ENCODE measurements at places on chromosomes 3 and 15. TPM values are rescaled to one million over a fixed set of nuclear protein-coding genes. Genes with fewer than 3 reads are reported as not detected.
A peak's percentile ranks its signal among the peaks of the same experiment; 100 is the strongest.

GRCh38 chr3:126355777-126356372 lies 1.3 kb downstream of the KLF15 start:
- DNase-seq, result peak; percentile 75

AP4E1 gene
- total RNA-seq, result 10.5 TPM

DNA sequence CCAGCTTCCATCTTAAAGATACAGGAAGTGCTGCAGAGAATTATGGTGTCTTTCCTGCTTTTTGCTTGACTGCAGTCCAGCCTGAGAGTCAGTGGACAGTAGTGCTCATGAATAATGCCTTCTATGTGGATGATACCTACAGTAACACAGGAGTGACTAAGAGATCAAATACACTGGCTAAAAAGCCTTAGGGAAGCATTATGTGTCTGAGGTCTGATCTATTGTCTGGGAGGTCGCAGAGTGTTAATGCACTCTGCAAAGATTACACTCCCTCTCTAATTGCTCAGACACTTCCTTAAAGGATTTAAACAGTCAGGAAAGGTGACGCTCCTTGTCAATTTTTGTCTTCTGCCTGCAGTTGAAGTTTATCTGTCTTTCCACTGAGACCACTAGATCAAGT lies 183.6 kb downstream of the MCTP2 start:
- no peak for DNase-seq

DNA sequence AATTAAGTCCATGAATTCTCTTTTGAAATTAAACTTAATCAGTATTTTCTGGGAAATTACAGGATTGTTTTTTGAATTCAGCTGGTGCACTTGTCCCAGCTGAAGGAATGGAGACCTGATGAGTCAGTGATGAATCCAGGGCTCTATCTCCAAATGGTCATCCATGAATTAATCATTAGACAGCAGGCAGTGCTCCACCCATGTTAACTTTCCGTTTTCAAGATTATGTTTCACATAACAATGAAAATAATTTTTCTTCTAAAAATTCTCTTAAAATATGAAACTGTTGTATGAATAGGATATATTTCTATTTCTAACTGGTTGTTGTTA lies 13.9 kb upstream of the PAQR9 start:
- DNase-seq, result no peak

DNA sequence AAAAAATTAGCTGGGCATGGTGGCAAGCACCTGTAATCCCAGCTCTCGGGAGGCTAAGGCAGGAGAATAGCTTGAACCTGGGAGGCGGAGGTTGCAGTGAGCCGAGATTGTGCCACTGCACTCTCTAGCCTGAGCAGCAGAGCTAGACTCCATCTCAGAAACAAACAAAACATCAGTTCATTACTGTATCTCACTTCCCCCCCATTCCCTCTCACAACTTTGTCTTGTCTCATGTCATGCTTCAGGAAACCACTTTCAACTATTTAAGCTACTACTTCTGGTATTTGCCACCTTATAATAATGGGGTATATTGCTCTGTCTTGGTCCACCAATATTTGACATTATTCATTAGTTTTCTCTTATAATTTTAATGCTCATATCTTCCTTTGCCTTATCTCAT lies 26.2 kb downstream of the PIK3CA start:
- DNase-seq, result no peak

DNA sequence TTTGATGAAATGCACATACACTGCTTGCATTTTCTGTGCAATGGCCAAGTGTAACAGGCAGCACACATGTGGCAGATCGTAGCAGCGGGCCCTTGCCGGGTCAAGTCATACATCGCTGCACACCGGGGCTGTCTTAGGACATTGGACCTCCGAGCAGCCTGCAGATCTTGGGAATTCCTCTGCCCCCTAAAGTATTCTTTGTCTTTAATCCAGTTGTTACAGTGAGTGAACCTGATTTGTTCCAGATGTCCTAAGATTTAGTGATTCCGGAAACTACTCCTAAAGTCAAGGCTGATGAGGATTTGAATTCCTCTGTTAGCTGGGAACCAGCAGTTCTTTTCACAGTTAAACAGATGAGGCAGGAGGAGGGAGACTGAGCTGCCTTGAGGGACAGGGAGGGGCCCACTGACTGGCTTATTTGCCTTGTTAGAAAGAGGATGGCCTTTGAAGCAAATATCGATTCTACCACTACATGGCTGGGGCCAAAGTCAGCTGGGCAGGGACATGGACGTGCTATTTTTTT lies 190.7 kb upstream of the CTDSPL start:
- DNase-seq, result no peak
